ENCODE measurements at places on chromosomes 16 and 17. TPM values are rescaled to one million over a fixed set of nuclear protein-coding genes. Genes with fewer than 3 reads are reported as not detected.

GH1 gene
- not detected for total RNA-seq

TMC7 gene
- 0.59 TPM for total RNA-seq

CCL14 gene
- total RNA-seq, result 15.6 TPM

SAMD14 gene
- total RNA-seq, result 0.39 TPM

GUCY2D gene
- total RNA-seq, result not detected

VAMP2 gene
- 43.5 TPM for total RNA-seq

C17orf50 gene
- not detected for total RNA-seq

PRAC2 gene
- not detected for total RNA-seq

CRHR1 gene
- 0.25 TPM for total RNA-seq
